Esophagus squamous epithelium (tissue), 5 donors: ENCODE measurements at places on chromosomes 7 and 10.

GRCh38 chr7:111954474-111955381 is 251.5 kb downstream of the DOCK4 start:
- DNase-seq = no peak

GRCh38 chr7:36128448-36129047 is 24.5 kb upstream of the EEPD1 start:
- DNase-seq = no peak

GRCh38 chr7:81075150-81075549 is 156.3 kb upstream of the SEMA3C start:
- no peak for DNase-seq

- no peak for DNase-seq
Observed at GRCh38 chr10:3740157-3740871, 44.7 kb downstream of the KLF6 start.

GRCh38 chr10:61970182-61971002 is 68.9 kb downstream of the ARID5B start:
- DNase-seq = no peak

DNA sequence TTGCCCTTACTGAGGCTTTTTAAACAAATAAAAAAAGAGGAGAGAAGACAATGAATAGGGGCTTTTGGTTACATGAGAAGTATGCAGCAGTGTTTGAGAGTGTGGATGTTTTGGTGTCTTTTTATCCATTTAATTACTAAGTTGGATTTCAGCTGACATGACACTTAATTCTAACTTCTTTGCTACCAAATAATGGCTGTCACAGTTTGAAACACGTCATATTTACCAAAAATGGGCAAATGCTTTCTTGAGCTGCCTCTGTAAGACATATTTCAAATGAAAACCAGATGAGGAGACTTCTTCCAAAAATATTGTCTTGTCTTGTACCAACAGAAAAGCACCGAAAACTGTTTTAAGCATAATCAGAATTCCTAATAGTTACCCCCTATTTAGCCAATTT is 4.0 kb downstream of the ABCB4 start:
- no peak for DNase-seq
